Gastrocnemius medialis (tissue), 4 donors: ENCODE measurements at places on chromosomes 7 and 10.

- DNase-seq = peak; percentile 30
These were observed 365.6 kb downstream of the WDR11 start for GRCh38 chr10:121216721-121217181.

GRCh38 chr10:49527061-49527460, 11.9 kb downstream of the ERCC6 start:
- no peak for DNase-seq

DNA sequence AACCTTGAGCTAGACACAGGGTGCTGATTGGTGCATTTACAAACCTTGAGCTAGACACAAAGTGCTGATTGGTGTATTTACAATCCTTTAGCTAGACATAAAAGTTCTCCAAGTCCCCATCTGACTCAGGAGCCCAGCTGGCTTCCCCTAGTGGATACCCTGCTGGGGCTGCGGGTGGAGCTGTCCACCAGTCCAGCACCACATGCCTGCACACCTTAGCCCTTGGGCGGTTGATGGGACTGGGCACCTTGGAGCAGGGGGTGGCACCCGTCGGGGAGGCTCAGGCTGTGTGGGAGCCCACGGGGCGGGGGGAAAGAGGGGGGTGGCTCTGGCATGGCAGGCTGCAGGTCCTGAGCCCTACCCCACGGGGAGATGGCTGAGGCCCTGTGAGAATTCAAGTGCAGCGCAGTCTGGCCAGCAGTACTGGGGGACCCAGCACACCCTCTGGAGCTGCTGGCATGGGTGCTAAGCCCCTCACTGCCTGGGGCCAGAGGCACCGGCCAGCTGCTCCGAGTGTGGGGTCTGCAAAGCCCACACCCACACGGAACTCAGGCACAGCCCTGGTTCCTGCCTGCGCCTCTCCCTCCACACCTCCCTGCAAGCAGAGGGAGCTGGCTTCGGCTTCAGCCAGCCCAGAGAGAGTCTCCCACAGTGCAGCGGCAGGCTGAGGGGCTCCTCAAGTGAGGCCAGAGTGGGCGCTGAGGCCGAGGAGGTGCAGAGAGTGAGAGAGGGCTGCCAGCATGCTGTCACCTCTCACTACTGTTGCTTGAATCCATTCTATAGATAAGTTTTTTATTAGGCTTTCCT, 369.8 kb upstream of the SMIM30 start:
- no peak for DNase-seq

GRCh38 chr7:100875356-100875751, 451 bp downstream of the SRRT start:
- no peak for DNase-seq

GRCh38 chr7:85041605-85042216, 145.1 kb downstream of the SEMA3D start:
- peak; percentile 17 for DNase-seq

DNA sequence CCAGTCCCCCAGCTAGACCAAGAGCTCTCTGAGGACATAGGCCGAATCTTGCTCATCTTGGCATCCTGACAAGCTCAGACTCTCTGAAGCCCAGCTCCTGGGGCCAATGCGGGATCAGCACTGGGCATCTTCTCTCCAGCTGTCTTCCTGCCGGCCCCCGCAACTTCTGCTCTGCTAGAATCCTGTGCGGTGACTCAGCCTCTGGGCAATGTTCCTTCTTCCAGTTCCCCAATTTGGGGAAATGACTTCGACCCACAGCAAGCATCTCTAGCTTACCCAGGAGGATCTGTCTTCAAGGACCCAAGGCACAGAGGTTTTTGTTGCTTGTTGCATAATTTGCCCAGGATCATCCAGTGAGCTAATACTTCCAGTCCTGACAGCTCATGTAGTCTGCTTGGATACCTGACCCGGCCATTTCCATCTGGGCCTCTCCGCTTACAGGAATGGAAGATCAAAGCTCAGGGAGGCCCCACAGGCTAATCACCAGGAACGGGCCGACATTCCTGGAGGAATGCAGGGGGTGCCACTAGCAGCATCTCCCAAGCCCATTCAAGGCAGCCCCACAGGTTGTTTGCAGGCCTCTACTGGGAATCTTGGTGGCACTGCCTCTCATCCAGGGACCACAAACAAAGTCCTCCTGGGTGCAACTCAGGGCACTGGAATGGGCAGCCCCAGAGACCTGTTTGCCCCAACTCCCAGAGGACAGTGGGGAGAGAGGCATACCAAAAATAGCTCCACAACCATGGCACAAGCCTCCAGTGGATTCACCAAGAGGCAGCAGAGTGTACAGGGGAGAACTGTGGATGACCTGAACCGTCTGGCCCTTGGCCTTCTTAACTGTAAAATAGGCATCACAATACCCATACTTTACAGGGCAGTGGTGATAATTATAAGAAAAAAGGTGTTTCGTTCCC, 151.9 kb downstream of the NEURL1 start:
- peak; percentile 61 for DNase-seq

- DNase-seq = no peak
These were observed 6.8 kb downstream of the CALHM2 start for GRCh38 chr10:103445366-103445765.

GRCh38 chr7:97722386-97722785, 9.5 kb upstream of the TAC1 start:
- DNase-seq = no peak
